ENCODE measurements at places on chromosomes 2 and 18.

DNA sequence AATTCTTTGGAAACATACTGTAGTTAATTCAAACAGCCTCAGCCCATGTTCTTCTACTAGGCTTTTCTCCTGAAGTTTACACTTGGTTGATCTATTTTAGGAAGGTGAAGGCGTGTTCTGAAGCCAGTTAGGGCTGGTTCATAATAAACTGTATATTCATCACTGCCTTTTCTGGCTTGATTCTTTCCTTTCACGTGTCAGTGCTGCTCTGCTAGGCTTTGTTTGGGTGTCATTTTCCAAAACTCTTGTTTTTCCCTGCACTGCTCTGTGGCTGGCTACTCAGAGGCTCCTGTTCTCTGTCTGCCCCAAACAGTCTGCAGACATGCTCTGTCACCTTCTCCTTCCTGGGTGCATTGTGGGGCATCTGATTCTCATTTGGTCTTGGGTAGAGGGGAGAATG is 136.1 kb downstream of the PARD3B start:
- no peak for DNase-seq

GRCh38 chr2:20065885-20066602 is 14.6 kb upstream of the LAPTM4A start:
- no peak for DNase-seq

DNA sequence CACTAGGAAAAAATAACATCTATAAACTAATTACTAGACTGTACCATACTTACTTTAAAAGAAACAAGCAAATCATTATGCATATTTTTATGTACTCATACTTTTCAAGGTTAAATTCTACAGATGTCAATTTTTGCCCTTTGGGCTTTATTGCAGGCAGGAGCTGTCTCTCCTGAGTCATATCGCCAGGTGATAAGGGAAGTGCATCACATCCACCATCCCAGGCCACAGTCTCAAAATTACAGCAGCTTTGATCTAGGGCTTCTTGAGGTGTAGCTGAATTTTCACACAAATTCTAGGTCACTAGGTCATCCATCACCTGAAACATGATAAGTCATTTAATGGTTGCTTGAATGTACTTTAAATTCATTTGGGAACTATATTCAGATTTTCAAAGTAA is 38.4 kb upstream of the FRZB start:
- no peak for DNase-seq

GRCh38 chr18:26034850-26035497 is 55.4 kb downstream of the SS18 start:
- DNase-seq = no peak

DNA sequence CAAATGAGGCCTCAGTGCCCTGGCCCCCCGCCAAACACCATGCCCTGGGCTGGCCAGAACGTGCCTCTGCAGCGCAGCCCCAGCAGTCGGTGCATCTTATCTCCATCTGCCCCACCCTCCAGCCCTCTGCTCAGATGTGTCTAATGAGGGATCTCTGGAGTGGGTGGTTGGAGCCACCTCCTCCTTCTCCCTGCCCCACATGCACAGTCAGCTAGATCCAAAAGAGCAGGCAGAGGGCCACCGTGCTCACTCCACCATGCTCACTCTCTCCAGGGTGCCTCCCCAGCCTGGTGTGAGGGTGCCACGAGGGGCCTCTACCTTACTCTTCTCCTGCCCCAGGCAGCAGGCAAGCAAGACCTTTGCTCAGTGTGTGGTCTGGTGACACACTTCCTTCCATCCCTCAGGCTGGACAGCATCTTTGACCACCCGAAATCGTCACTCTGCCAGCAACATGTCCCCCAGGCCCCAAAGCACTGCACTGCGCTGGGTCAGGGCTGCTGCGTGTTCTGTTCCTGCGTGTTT is 266.1 kb upstream of the HDAC4 start:
- DNase-seq = no peak

GRCh38 chr18:12883372-12883683 is 709 bp downstream of the PTPN2 start:
- no peak for DNase-seq

- no peak for DNase-seq
Observed at GRCh38 chr2:165743442-165743841, 50.6 kb downstream of the GALNT3 start.

GRCh38 chr18:22176420-22177326 is 7.3 kb downstream of the GATA6 start:
- no peak for DNase-seq

DNA sequence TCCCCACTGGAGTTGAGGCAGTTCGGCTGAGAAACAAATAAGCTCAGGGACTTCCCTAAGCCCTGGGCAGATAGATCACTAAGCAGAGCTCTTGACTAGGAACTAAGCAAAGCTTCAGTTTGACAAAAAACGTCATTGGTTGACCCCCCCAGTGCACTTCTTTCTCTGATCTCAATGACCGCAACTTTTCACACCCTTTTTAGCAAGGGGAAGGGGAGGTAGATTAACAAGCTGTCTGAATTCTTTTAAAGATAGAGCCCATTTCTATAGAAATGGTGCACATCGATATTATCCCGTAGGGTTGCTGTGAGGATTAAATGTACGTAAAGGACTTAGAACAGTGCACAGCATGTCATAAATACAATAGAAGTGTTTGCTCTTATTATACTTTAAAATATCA is 42.5 kb downstream of the PIEZO2 start:
- no peak for DNase-seq

GRCh38 chr2:6916736-6917070 is 509 bp upstream of the RNF144A start:
- DNase-seq = no peak

DNA sequence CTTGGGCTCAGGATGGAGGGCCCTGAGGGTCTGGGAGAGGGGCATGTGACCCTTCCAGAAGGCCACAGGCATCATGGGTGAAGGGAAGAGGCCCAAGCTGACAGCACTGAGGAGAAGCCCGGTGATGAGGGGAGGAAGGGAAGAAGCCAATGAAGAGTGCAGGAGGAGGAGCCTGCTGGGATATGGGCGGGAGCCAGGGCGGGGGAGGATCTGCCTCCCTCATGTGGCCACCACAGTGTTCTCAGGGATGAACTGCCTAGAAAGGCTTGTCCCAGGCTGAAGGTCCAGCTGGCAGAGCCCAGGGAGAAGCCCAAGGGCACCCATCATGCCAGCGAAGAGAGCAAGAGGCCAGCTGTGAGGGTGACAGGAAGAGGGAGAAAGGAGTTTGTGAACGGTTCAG is 24.6 kb upstream of the PLB1 start:
- no peak for DNase-seq

- no peak for DNase-seq
Observed at GRCh38 chr2:70703900-70704549, 64.0 kb downstream of the ADD2 start.

- DNase-seq = no peak
Observed at GRCh38 chr18:8895341-8895740, 190.0 kb downstream of the MTCL1 start.

DNA sequence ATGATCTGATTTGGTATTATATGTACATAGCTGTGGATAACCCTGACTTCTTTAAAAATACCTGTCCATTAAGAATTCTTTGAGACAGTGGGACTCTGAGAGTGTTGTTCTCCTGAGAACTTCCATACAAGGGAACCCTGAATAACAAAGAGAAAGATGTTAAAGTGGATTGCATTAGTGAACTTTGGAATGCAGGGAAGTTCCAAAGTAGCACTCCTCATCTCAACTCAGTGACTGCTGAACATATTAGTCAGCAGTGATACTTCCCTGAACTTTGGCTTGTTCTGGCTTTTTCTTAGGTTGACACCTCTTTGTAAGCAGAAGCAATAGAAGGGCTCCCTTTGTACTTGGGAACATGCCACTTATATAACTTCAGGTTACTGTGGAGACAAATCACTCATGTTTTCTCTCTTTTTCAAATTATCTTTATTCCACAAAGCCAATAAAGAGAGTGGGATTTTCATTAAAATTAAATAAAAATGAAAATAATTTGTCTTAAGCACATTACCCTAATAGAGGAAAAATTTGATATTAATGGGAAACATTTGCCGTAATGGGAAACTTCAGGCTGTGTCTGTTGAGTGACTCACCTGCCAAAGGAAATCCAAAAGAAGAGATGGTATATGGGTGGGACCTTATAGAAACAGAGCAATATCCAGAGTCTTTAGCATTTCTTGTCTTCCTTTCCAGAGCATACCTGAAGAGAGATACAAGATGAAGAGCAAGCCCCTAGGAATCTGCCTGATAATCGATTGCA is 33.3 kb downstream of the CFLAR start:
- DNase-seq = no peak

- DNase-seq = no peak
Observed at GRCh38 chr18:12991821-12992179, 638 bp downstream of the CEP192 start.

DNA sequence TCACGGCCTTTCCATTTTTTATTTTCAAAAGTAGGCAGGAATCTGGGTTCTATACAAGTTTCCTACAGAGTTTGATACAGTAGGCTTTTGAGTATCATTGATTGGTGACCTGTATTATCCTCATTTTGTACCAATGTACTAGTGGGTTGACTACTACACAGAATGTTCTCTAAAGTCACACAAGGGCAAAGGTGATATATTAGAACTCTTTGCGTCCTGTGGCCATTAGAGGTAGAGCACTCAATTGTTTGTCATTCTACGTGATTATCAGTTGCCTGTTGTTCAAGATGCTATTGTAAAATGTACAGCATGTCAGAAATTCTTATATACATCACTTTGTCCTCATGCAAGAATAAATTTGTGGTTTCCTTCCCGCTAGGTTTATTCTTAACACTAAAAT is 24.8 kb downstream of the WDR75 start:
- no peak for DNase-seq

- DNase-seq = no peak
Observed at GRCh38 chr2:63665091-63665490, 76.3 kb downstream of the MDH1 start.

DNA sequence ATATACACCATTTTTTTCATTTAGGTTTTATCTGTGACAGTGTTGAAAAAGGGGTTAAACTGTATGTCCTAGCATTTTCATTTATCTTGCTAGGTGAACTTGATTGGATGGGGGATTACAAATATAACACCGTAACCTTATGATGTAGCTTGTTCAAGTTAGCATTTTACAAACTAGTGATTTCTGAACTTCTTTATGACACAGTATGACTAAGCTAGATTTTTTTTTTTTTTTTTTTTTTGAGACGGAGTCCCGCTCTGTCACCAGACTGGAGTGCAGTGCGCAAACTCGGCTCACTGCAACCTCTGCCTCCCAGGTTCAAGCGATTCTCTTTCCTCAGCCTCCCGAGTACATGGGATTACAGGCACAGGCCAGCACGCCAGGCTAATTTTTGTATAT is 47.1 kb downstream of the KCMF1 start:
- no peak for DNase-seq

- no peak for DNase-seq
Observed at GRCh38 chr2:98909317-98910211, 26.5 kb downstream of the CRACDL start.

DNA sequence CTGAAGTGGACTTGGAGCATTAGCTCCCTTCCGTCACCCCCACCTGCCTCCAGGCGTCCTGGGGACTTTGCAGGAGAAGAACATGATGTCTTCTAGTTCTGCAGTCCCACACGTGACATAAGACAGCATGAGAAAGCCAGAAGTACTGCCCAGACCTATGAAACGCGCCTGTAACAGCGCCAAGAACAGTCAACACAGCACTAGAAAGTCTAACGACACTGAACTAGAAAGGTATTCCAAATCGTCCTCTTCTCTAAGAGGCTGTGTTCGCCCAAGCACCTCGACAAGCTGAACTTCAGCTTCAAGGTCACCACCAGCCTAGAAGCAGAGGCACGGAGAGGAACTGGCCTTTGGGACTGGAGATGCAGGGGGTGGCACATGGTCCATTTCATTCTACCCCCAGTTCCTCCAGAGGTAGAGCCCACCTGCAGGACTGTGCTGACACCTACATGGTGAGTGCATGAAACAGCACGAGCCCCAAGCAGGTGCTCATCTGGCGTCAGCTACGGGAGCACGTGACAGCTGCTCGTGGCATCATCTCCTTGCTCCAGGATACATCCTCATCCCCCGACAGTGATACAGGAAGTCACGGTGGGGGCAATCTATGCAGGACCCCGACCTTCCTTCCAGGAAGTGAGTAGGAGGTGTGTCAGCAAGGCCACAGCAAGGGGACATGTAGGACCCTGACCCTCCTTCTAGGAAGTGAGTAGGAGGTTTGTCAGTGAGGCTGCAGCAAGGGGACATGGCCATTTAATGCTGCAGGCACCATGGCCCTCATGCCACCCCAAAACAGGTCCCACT is 3.7 kb downstream of the HDAC4 start:
- DNase-seq = no peak

GRCh38 chr2:14492920-14493503 is 139.5 kb upstream of the LRATD1 start:
- DNase-seq = no peak

DNA sequence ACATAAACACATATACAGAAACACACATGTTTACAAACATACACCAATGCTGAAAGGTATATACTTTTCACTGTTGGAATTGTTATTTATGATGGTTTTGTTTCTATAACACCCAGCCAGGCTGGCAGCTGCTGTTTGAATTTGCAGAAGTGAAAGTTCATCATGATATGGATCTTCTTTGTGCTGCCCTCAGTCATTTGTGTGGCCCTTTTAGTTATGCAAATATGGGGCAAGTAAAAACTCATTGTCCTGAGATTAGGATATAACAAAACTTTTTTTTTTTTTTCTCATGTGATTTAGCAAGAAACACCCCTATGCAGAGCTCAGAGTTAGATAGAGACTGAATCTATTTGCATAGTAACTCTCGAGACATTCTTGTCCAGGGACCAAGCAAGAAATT is 714.1 kb downstream of the KCNJ3 start:
- no peak for DNase-seq

- no peak for DNase-seq
Observed at GRCh38 chr2:46445556-46445955, 33.8 kb upstream of the TMEM247 start.

GRCh38 chr18:31241900-31242409 is 76.0 kb upstream of the DSG1 start:
- DNase-seq = no peak

DNA sequence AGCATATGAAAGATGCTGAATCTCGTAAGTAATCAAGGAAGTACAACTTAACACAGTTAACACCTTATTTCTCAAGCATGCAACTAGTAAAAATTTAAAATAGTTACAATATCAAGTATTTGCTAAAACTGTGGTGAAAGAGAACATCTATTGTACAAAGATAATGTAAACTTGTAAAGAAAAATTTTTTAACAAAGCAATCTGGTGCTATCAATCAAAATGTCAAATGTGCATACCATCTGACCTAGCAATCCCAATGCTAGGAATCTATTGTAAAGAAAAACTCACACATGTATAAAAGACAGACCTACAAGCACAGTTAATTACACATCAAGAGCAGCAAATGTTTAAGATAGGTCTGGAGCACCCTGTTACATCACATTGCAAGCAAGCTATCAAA is 90.1 kb downstream of the SLC66A3 start:
- no peak for DNase-seq

- no peak for DNase-seq
Observed at GRCh38 chr2:146598791-146599190, 1246.0 kb upstream of the ACVR2A start.
